ENCODE measurements at places on chromosomes 5 and 9. TPM values are rescaled to one million over a fixed set of nuclear protein-coding genes. Genes with fewer than 3 reads are reported as not detected.

SCGB3A2 gene
- not detected for total RNA-seq

TMEM215 gene
- total RNA-seq = 1.1 TPM

CATSPER3 gene
- 1.2 TPM for total RNA-seq

NAIP gene
- 15.9 TPM for total RNA-seq

DNA sequence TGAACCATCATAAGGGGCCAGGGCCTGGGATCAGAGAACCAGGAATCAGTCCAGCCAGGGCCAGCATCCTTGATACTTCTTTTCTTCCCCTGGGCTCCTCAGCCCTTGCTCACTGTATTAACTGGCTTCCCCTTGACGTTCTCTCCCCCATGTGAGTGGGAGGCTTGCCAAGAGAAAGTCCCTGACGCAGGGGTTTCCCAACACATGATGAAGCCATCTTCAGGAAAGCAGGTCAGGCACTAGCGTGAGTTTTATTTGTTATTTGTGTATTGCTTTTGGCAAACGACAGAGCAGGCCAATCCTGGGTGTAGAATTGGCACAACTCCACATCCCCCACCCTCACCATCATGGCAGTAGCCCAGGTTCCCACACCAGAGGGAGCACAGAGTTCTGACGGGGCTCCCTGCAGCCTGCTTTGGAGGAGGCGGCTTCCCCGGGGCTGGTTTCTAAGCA is 165.5 kb upstream of the NFIL3 start:
- DNase-seq = no peak

- no peak for DNase-seq
Observed at GRCh38 chr5:159032656-159033350, 66.9 kb downstream of the EBF1 start.

DNA sequence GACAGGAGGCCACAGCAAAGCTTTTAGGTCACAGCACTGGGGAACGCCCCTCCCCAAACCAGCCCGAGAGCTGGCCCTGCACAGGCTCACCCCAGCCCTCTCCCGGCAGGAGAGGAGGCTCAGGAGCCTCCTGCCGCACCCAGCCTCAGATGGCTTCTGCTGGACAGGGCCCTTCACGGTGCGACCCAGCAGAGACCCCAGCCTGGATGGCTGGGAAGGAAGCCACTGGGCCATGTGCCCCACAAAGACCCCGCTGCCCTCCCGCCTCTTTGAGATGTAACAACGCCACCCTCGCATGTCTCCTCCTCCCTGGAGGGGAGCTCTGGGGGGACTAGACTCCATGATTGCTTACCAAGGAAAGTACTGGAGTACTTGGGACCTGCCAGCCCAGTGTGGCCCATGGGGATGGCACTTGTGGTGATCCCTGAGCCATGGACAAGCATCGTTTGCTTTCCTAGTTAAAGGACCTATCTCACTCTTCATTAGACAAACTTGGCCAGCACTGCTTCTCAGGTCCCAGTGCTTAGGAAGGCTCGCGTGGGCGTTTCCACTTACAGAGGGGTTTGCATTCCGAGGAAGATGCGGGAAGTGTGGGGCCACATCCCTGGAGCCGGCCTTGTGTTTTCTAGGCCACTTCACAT is 9.0 kb downstream of the MYMK start:
- no peak for DNase-seq

GRCh38 chr5:119651486-119651885 is 22.1 kb downstream of the FAM170A start:
- DNase-seq = no peak

- no peak for DNase-seq
Observed at GRCh38 chr5:32231241-32231640, 57.1 kb upstream of the GOLPH3 start.
